Inflammatory macrophage (primary cell): ENCODE measurements at places on chromosomes 6 and 20.
A peak's percentile ranks its signal among the peaks of the same experiment; 100 is the strongest.

DNA sequence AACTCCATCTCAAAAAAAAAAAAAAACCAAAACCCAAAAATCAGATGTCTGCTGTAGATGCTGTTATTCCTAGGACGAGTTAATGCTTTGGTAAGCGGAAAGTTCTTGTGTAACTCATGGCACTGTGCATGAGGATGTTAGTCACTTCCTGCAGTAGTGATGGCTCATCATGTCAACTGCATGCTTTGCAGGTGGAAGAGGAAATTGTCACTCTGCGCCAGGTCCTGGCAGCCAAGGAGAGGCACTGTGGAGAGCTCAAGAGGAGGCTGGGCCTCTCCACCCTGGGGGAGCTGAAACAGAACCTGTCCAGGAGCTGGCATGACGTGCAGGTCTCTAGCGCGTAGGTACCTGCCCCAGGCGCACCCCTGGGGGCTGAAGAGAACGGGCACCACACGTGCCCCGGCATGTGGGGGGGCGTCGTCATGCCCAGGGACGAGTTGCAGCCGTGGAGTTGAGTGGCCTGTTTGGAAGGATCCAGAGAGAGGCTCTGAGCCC is 8.5 kb downstream of the TPD52L2 start:
- peak; percentile 95 for DNase-seq

DNA sequence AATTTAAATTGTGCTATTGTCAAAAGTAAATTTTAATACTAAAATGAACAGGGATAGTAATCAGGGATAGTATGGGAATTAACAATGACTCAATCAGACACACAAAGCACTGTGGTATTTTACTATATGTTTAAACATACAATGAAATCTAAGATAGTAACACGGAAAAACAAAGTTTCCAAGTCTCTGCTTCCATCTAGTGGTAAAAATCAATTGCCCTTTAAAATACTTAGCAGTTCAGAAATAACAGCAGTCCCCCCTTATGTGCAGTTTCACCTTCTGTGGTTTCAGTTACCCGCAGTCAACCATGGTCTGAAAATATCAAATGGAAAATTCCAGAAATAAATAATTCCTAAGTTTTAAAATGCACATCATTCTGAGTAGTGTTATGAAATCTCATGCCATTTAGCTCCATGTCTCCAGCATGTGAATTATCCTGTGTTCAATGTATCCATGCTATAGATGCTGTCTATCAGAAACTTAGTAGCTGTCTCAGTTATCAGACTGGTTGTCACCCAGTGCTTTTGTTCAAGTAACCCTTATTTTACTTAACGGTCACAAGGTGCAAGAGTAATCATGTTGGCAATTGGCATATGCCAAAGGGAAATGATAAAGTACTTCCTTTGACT is 58.5 kb downstream of the AHI1 start:
- DNase-seq, result peak; percentile 33

- no peak for DNase-seq
Measured at GRCh38 chr6:132333639-132334520, 67.4 kb downstream of the MOXD1 start.

DNA sequence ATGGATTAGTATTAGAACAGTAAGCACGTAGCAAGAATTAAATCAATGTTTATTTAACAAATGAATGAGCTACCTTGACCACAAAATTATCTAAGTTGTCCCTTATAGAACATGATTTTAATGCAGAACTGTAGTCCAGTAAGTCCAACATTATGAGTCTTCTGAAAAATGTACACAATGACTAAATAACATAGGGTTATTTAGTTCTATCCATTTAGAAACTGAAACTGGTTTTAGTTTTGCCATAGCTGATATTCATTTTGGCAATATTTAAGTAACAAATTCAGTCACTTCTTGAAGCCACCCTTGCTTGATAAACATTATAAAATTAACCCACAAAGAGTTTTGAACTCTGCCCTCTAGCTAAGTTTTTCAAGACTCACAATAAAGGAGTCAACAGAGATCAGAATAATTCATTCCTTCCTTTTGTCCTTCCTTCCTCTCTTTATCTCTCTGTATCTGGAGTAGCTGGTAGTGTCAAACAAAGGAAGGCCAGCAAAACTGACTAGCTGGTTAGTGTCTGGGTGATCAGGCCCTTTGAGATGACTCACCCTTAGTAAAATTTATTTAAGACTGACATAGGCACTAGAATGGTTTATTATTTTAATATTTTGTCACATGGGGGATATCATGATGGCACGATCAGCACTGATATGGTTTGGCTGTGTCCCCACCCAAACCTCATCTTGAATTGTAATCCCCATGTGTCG is 115.1 kb downstream of the BTBD9 start:
- DNase-seq, result no peak

DNA sequence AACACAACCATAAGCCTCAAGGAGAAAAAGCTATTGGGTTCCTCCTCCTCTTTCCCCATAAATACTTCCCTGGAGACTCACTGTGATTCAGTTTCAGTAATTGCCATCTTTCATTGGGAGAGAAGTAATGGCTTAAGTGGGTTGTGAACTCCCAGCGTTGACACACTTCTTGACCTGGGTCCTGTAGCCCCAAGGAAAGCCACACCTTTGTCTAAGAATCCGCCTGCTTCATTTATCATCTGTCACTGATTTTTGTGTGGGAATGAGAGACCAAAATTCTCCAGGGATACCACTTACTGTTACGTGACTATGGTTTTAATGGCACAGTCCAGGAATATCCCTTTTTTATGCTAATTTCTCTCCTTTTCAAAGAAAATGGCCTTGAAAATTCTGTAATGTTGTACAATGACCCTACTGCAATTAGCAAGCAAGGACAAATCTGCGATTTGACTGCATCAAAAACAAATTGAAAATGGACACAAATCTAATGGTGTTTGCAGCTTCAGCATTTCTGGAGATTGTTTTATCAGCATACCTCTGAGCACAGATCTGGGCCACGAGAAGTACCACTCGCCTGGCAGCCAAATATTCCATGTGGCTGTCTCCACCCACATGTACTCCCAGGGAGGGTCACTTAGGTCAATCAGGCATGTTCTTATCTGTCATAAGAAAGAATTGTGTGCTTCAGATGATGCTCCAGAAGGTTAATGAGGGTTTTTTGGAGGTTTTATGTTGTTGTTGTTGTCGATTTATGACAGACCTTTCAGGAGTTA is 29.8 kb downstream of the DCBLD1 start:
- DNase-seq, result no peak

DNA sequence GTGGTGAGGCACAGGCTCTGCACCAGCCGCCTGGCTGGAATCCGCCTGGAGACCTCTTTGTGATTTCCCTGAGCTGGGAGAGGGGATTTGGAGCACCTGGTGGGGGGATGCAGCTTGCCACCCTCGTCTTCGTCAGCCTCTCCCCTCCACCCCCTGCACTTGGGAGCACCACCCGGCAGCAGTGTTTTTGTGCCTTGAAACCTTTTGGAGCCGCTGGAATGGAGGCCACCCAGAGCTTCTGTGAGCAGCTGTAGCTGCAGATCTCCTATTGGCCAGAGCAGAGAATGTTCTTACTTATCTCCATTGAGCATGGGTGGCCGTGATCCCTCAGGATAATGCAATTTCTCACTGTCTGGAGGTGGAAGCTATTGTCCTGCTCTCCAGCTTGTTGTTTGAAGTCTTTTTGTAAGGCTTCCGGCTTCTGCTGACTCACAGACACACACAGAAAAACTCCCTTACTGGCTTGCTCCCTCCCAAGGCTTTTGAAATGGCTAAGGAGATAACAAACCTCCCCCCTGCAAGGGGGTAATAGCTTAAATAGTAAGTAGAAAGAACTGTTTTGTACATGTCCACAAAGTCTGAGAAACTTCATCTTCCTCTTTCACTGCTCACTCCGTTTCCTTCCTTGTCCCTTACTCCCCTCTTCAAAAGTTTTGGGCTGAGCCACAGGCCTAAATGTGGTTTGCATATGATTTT is 271.2 kb downstream of the PRL start:
- peak; percentile 58 for DNase-seq

GRCh38 chr20:38545771-38546170 is 35.2 kb upstream of the ADIG start:
- DNase-seq, result no peak
